Omental fat pad (tissue), 4 donors: ENCODE measurements at places on chromosomes 5 and 9.

DNA sequence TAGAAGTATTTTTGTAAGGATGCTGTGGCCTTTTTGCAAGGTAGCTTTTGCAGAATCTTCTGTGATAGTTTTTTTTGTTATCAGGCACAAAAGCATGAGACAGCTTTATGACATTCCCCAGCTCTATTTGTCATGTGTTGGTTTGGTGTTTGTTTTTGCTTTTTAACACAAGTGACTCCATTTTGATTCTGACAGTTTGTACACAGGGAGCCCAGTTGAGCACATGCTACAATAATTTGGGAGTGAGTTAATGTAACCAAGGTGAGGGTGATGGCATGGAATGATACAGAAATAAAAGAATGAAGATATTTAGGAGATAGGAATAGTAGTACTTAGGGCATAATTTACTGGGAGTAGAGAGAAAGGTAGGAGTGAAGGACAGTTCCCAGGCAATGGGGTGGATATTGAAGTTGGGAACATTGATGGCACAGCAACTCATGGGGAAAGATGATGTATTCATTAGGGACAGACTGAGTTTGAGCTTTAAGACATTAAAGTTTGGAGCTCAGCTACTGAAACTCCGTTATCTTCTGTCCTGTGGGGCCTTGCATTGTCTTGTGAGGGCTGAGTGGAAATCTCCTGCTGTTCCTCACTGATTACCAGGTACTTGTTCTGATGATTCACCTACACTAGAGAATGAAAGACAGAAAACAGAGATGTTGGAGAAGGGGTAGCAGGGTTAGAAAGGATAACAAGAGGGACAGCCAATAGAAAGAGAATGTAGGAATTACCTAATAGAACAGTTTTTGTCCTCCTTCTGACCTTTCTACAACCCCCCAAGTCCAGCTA lies 88.3 kb upstream of the CCDC112 start:
- no peak for DNase-seq

DNA sequence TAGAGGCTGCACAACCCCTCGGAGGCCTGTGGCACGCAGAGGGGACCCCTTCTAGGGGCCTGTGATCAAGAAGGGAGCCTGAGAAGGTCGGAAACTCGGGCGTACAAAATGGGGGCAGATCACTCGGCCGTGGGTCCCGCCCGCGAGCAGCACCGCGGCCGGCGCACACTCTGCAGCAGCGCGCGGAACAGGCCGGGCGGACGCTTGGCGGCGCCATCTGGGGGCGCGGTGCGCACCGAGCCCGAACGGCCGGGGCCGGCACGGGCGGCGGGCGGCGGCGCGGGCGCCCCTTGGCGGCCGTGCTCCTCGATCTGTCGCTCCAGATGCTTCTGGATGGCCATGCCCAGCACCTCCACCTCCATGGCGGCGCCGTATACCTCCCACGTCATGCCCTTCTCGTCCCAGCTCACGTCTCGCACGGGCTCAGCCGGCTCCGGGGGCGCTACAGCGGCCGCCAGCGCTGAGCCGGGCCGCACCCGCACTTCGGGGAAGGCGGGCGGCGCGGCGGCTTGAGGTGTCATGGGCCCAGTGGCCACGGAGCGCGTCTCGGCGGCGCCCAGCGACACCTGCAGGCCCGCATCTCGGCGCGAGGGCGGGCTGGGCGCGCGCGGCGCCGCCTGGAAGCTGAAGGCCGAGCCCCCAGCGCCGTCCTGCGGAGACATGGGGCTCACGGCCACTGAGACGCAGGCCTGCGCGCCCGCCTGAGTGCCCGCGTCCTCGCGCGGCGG lies 13.1 kb downstream of the GPRIN1 start:
- no peak for DNase-seq

DNA sequence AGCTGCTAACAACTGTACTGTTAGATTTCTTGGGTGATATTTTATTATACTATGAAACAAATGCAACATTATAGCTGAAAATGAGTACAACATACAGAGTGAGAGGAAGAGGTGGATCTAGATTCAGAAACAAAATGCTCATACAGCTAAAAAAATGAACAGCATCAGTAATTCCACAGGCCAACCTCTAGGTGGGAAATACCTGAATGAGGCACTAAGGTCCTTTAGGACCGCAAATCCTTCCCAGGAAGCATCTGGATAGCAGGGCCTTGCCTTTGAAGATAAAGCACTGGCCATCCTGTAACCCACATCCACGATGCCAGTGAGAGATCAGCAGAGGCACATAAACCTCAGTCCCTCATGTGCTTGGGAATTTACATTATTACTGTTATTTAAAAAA lies 310.8 kb downstream of the YTHDC2 start:
- no peak for DNase-seq

DNA sequence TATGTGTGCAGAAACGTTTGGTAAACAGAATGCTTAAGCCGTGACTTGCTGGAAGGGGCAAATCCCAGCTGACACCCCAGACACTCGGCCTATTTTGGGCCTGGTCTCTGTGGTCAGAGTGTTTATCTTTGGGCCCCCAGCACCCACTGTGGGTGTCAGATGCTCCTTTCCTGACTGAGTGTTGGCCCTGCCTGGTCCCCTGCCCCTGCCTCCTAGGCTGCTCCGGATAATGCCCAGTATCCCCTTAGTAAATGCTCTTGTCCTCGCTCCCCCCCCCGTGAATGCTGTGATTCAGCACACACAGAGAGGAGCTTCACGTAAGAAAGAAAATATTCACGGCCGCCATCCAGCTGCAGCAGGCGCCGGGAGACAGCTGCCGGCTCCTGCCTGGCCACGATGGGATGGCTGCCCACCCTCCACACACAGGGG lies 11.3 kb upstream of the ANGPTL2 start:
- DNase-seq: no peak

- DNase-seq: no peak
Measured at GRCh38 chr9:110115826-110116542, 92.0 kb downstream of the C9orf152 start.

GRCh38 chr5:120765189-120765588 lies 301.1 kb downstream of the PRR16 start:
- no peak for DNase-seq

DNA sequence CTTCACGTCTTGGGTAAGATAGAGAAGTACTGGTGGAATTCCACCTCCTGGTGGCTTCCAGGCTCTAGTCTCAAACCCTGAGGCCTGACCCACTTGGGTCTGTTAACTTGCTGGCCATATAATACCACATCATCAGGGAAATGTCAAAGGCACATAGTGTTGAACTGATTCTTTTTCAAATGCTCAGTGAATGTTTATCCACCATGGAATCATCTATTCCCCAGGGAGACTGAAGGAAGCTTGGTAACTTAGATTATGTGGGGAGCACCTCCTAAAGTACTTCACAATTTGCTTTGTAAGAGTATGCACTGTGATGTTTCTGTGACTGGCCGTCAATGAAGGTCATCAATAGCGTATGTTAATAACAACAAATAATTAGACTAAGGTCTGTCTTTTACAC lies 16.1 kb downstream of the MACROH2A1 start:
- no peak for DNase-seq

DNA sequence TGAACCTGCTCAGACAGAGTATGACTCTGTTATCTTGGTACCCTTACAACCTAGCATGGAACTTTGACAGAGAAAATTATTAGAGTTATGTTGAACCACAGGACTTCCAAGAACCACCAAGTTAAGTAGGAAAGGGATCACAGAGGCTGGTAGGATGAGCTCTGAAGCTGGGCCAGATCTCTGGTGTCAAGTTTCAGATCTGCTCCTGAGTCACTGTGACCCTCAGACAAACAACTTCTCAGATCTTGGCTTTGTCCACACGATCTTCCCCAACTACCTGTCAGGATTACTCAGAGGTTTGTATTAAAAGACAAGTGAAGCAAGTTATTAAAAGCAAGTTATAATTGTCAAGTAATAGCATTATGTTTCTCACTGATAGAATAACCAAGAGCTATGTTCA lies 189.0 kb downstream of the SEC61B start:
- no peak for DNase-seq

GRCh38 chr9:9992936-9993335 lies 619.9 kb downstream of the PTPRD start:
- DNase-seq: no peak

DNA sequence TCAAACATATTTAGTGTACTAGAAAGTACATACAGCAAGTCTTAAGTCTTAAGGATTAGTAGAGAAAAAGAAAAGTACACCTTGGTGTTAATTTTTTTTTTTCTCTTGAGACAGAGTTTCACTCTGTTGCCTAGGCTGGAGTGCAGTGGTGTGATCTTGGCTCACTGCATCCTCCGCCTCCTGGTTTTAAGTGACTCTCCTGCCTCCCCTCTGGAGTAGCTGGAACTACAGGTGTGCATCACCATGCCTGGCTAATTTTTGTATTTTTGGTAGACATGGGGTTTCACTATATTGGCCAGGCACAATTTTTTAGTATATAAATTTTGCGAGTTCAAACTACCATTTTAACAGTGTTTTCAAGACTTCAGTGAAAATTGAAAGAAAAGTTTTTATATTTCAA lies 1941.1 kb upstream of the CDH6 start:
- DNase-seq: no peak

GRCh38 chr9:102855641-102856040 lies 139.5 kb upstream of the CYLC2 start:
- DNase-seq: no peak

GRCh38 chr5:107376546-107377276 lies 294.0 kb downstream of the EFNA5 start:
- DNase-seq: no peak

GRCh38 chr5:174320051-174320450 lies 274.5 kb downstream of the NSG2 start:
- no peak for DNase-seq

- DNase-seq: no peak
Measured at GRCh38 chr5:79560771-79561524, 47.0 kb upstream of the HOMER1 start.

GRCh38 chr5:122844910-122845228 lies 544 bp upstream of the SNX24 start:
- DNase-seq: no peak
